Fibroblast of gingiva (primary cell): ENCODE measurements at places on chromosomes 2 and 18.

DNA sequence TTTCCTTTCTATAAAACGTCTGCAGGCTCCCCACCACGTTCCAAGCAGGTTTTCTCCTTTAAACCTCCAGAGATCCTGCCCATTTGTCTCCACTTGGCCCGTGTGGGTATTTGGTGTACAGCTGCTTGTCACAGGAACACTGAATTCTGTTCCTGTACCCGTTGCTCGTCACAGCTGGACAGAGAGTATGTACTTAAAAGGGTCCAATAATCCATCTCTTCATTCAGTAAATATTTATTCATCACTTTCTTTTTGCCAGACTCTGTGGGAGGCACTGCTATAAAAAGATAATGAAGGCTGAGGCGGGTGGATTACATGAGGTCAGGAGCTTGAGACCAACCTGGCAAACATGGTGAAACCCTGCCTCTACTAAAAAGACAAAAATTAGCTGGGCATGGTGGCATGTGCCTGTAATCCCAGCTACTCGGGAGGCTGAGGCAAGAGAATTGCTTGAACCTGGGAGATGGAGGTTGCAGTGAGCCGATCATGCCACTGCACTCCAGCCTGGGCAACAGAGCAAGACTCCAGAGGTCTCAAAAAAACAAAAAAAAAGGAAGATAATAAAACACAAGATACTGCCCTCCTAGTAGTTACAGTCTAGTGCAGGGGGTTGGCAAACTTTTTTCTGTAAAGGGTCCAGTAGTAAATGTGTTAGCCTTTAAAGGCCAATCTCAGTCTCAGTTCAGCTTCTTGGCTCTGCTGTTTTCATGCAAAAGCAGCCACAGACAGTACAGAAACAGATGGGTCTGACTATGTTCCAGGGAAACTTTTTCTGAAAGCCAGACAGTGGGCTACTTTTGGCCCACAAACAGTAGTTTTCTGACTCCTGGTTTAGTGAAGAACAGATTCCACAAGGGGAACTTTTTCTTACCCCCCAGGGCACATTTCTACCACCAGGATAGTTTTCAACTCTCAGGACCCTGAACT is 309.9 kb upstream of the RAB12 start:
- DNase-seq = no peak

GRCh38 chr2:35356332-35356731 is 999.2 kb upstream of the CRIM1 start:
- DNase-seq = no peak

GRCh38 chr2:159283529-159283928 is 3.0 kb downstream of the WDSUB1 start:
- DNase-seq = no peak

DNA sequence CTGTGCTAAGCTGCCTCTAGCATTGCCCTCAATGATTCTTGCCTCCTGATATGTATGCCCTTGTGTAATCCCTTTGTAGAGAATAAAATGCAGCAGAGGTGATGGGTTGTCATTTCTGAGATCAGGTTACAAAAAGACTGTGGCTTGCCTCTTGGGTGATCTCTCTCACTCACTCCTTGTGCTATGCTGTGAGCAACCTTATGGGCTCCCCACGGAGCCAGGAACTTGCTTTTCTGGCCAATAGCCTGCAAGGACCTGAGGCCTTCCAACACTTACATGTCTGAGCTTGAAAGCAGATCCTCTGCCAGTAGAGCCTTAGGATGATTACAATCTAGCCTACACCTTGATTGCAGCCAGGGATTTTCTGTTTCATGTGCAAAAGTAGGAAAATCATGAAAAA is 123.1 kb upstream of the XIRP2 start:
- no peak for DNase-seq

DNA sequence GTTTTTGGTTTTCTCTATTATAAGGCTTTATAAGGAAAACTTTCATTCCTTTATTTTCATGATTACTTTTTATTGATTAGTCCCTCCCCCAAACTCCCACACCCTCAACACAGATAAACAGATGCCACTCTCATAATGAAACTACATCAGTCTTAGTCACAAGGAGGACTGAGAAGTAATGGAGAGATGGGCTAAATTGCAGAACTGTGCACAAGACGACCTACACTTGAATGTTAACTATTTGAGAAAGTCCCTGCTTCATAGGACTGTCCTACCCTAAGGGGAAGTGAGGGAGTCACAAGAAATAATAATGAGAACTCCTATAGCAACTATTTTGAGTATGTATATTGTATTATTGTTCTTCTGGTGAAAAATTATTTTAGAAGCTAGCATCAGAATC is 360.8 kb downstream of the RBM43 start:
- DNase-seq = no peak

GRCh38 chr2:183093857-183094657 is 15.5 kb downstream of the DUSP19 start:
- peak; percentile 62 for DNase-seq

DNA sequence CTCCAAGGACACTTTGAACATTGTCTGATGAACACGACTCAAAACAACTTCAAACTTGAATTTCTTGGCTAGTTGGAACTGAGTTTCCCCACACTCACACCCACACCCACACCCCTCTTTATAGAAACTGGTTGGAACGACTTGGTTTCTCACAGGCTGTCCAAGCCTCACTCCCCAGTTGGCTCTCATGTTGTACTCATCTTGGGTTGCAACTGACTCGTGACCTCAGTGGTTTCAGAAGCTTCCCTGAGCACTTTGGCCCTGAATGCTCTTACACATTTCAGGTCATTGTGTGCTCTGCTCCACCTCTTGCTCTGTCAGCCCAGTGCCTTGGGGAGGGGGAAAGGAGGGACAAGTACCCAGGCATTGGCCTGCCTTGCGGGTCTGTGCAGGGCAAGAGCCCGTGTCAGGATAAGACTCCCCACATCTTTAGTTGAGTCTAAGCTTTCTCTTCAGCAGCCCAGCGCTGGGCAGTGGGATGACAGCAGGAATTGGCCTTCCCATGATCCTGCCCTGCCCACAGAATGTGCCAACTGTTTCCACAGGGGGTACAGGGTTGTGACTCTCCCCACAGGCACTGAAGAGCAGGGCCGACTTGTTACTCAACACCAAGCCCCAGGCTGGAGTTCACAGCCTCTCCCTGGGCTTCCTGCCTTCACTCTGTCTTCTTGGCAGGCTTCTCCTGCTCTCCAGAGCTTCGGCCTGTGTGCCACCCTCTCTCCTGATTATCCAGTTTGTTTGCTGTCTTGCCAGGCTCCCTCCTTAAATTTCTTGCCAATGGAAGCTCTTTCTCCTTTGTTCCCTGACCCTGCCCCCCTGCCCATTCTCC is 104.6 kb downstream of the RTN4 start:
- peak; percentile 95 for DNase-seq

DNA sequence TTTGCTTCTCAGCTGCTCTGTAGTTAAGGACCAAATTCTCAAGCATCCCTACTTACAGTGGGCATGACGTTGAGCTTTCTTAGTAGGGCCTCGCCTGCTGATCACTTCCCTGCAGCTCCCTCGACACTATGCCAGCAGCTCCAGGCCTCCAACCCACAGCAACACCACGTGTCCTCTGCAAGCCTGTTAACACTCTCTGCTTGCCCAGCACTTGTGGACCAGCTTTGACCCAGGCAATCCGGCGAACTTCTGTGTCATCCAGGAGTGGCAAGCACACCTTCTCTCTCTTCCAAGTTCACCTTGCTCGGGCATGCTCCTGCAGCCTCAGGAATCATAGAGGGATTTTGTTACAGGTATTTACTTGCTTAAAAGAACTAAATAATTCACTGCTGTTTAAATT is 138.6 kb upstream of the FHL2 start:
- DNase-seq = no peak

DNA sequence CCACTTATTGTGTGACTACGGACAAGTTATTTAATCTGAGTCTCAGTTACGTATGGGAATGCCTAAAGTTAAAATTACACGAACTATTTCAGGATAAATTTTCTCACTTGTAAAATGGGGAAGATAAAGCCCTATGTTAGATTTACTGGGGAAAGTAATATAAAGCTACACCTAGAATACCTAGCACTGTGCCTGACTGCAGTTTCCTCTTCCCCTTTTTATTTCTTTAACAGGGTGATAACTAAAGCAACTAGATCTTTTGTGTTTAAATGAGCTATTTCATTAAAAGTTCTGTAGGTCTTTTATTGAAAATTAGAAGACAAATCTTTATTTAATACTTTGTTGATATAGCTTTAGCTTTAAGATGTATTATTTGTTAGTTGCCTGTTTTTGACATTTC is 5.0 kb downstream of the B3GNT2 start:
- no peak for DNase-seq

GRCh38 chr2:239940861-239941570 is 84.1 kb downstream of the NDUFA10 start:
- DNase-seq = no peak

DNA sequence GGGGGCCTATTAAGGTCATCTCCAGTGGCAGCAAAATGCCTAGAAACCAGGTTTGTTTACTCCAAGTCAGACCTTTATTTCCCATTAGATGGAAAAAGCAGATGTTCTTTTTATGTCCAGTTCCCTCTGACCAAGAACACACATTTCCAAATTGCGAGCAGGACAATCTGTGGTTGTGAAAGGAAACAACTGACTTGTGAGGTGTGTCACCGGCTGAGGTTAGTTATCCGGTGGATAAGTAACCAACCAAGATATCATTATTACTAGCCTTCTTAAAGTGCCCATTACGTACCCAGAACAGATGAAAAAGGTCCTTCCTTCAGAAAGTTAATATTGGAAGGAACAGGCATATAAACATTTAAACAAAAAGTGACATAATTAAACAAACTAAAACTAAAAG is 112.9 kb downstream of the THADA start:
- peak; percentile 73 for DNase-seq

DNA sequence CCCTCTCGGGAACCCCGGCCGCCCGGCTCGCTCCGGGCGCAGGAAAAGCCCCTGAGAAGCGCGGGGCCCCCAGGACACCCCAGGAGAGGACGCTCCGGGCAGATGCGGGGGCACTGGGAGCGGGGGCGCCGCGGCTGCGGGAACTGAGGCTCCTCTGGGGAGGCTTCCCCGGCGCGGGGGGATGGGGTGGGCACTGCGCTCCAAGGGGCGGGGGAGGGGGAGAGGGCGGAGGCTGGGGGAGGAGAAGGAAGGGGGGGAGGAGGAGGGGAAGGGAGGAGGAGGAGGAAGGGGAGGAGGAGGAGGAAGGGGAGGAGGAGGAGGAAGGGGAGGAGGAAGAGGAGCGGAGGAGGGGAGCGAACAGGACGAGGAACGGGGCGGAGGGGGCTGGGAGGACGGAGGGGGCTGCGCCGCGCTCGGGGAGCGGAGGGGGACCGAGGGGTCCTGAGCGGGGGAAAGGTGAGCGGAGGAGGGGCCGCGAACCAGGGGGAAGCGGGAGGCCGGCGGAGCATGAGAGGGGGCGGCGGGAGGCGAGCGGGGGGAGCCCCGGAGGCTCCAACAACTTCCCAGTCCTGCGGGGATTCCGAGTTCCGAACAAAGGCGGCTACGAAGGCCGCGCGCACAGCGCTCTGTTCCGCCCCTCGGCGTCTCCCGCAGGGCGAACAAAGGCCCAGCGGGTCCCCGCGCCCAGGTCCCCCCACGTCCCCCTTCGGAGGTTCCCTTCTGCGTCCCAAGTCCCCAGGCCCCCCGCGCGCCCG is 742 bp downstream of the PXDN start:
- DNase-seq = peak; percentile 62

DNA sequence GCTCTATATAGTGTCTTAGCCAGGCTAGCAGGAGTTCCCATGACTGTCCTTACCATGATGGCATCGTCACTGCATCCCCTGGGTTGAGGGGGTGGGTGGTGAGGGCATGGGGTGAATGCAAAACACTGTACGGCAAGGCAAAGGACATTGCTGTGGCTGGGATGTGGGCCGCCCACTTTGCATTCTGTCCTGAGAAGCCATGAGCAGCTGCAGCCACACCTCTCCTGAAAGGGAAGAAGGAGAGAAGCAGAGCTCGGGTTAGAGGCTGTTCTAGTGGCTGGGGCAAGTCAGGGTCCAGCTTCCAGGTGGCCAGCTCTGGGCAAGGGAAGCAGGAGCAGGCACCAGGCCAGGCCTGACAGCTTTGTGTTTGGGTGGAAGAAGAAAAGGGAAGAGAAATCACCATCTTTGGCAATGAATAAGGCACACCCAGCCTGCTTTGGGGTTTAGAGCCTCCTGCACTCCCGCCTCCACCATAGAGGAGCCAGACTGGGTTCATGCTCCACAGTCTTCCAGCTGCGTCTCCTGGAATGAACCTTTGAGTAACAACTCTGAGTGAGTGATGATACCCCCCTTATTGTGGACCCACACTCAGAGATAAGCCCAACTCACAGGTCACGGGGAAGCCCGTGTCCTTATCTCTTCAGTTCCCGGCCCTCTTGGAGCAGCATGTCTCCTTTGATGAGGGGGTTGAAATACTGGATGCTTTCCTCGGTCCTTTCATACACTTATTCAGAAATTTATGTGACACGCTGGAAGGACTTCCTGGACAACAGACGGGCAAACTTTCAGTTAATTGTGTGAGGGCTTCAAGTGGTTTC is 63.4 kb downstream of the INPP4A start:
- DNase-seq = no peak

DNA sequence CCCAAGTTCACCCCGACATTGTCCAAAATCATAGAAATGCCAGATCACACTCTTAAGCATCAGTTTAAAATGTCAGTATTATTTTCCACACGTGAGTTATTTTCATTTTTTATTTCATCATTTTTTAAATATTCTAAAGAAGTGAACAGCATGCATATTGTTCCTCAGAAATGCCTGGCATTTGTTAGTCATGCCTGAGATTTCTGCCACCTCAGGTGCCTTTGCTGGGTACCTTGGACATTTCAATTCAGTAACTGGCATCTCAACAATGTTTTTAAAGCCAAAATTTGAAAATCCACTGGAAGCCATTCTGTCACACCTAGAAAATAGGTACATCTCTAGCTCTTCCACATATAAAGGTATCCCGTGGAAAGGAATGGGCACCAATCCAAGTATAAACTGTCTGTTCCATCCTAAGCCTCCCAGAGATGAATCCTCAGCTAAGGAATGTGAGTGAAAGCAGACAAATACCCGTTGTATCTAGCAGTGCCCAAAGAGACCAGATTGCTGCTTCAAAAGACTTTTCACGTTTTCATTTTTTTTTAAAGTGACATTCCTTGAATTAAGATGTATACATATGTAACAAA is 159.8 kb downstream of the ZNF385B start:
- no peak for DNase-seq

- DNase-seq = peak; percentile 14
Observed at GRCh38 chr2:56132138-56132537, 51.7 kb upstream of the CCDC85A start.

- no peak for DNase-seq
Observed at GRCh38 chr2:10094271-10094814, 14.1 kb upstream of the CYS1 start.

- no peak for DNase-seq
Observed at GRCh38 chr2:69380072-69380917, 6.7 kb downstream of the GFPT1 start.

GRCh38 chr2:17506736-17507616 is 11.3 kb downstream of the RAD51AP2 start:
- DNase-seq = no peak

- no peak for DNase-seq
Observed at GRCh38 chr2:11213090-11213638, 57.9 kb downstream of the SLC66A3 start.

DNA sequence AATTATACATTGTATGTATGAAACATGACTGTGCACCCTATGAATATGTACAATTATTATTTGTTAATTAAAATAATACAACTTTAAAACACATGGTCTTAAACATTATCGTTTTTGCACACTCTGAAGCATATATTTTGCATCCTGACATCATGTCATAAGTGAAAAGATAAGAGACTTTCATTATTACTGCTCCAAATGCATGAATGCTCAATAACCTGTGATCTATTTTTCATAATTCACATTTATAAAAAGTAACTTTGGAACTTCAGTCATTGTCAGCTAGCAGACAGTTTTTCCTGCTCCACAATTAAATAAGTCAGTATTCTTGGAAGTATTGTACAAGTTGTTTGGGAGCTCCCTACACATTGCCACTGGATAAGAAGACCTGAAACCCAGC is 1.3 kb upstream of the ITPRIPL1 start:
- DNase-seq = no peak
